ENCODE measurements at places on chromosomes 2 and 18. TPM values are rescaled to one million over a fixed set of nuclear protein-coding genes. Genes with fewer than 3 reads are reported as not detected.

GRCh38 chr2:24824966-24825882 is 32.0 kb downstream of the CENPO start:
- peak; percentile 30 for DNase-seq

TBC1D8 gene
- 2.0 TPM for total RNA-seq

GPR17 gene
- total RNA-seq, result not detected

DNA sequence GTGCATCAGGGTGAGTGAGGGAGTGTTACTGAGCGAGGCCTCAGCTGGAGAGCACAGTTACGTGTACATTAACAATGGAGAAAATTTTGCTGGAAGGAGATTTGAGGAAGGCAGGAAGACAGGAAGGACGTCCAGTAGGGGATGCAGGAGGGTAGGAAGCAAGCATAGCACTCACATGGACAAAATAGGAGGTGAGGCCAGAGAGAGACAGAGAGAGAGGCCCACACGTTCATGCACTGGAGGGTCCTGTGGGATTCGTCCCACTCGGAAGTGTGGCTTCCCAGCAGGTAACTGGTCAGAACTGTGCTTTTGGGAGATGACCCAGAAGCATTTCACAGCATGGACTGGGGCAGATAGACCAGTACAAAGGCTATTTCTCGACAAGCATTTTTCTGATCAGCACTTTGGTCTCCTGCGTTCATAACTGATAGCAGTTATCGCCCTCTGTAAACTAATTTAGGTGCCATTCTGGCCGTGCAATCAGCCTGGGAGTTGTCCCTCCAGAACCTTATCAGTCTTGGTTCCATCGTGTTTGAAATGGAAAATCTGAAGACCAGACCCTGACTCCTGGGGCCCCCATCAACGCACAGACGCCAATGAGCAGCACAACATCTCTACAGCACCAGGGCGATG is 5.7 kb downstream of the LCT start:
- no peak for DNase-seq

- DNase-seq, result no peak
Measured at GRCh38 chr2:118830118-118830517, 17.3 kb downstream of the EN1 start.

DNA sequence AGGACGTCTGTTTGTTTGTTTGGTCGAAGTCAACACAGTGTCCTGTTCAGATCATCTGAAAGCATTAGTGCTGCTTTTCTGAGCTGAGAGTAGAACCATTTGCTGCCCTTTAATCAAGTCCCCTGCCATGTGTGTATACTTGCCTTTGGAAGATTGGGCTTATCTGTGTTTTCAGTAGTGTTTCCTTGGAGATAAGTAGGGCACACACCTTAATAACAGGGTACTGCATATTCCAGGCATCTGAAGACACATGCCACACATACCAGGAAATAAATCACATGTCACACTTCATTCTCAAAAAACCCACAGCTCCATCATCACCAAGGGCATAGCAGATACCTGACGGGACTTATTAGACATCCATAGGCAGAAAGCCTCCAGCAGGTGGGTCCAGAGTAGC is 157.4 kb downstream of the SOX11 start:
- DNase-seq, result no peak

- DNase-seq, result no peak
Measured at GRCh38 chr18:11454040-11454439, 155.4 kb upstream of the SLC35G4 start.

- no peak for DNase-seq
Measured at GRCh38 chr2:28451793-28452533, 43.9 kb upstream of the PLB1 start.

- DNase-seq, result no peak
Measured at GRCh38 chr2:235868645-235869044, 299.5 kb downstream of the GBX2 start.

FBXO36 gene
- 1.1 TPM for total RNA-seq

GRCh38 chr2:239329284-239329971 is 71.4 kb downstream of the HDAC4 start:
- DNase-seq, result no peak

RASGRP3 gene
- total RNA-seq, result 5.5 TPM

- DNase-seq, result no peak
Measured at GRCh38 chr2:80392441-80392840, 87.9 kb upstream of the LRRTM1 start.

DNA sequence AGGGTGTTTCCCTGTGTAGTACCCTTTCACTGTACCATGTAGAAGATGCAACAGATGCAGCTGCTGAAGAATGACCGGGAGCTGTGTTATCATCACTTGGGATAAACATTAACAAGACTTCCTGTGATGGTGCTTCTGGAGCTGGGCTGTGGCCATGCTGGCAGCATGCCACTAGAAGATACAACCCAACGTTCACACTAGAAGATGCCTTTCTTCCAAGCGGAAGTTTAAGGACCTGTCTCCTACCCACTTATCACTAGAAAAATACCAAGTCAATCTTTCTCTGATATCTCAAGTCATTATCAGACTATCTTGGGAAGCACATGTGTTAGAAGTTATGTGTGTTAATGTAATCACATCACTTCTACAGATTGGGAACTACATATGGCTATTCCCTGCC is 953.5 kb downstream of the CNTNAP5 start:
- DNase-seq, result no peak

XDH gene
- total RNA-seq, result not detected

LIPG gene
- total RNA-seq, result 0.45 TPM

- no peak for DNase-seq
Measured at GRCh38 chr2:75342504-75343175, 143.3 kb upstream of the TACR1 start.

DNA sequence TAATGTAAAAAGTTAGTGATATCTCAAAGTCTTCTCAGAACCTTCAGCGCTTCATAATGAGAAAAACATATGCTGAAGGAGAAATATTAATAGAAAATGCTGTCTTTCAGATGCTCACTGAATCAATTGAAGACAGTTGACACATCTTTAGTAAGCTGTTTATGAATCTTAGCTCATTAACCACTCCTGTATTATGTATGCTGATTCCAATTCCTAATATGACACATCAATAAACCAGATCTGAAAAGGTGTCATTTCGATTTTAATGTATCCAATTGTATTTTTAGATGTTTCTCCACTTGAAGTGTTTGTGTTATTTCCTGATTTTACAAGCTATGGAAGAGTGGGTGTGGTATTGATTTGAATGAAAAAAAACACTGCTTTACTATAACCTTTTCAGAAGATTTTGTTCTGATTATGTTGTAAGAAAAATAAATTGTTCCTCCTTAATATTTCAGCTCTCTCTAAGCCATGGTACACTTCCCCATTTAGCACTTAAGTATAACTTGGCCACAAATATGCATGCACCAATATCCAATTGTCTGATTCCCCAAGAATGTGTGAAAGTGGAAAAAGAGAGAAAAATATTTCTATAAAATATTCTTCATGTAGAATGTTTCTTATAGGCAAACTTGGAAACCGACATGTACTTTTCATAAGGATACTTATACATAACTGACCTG is 569.8 kb downstream of the ARHGAP15 start:
- no peak for DNase-seq

GRCh38 chr2:120802867-120803484 is 67.3 kb downstream of the GLI2 start:
- DNase-seq, result no peak

GRCh38 chr18:58612315-58613055 is 16.4 kb downstream of the ALPK2 start:
- DNase-seq, result no peak

FSHR gene
- not detected for total RNA-seq

DNA sequence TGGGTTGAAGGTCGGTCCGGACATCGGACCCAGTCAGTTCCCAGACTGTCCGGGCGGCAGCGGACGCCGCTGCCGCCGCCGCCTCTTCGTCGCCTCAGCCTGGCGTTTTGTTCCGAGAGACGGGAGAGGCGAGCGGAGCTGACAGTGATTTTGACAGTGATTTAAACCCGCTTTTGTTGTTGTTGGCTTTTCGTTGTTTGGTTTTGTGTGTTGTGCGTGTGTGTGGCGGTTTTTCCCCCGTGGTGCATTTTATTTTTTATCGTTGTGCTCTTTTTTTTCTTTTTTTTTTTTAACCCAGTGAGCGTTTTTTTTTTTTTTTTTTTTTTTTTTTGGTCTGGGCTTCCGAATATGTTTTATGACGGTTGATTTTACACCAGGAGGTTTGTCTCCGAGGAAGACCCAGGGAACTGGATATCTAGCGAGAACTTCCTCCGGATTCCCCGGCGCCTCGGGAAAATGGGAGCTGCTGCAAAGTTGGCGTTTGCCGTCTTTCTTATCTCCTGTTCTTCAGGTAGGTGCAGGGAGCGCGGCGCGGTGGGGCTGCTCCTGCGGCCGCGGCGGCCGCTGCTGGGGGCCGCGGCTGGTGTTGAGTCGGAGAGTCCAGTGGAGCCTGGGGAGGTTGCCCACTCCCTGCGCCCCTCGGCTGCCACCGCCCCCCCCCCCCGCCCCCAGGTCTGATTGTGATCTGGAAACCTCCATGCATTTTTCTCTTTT is at the start of gene ACVR2A:
Gene ACVR2A (plus strand): TSS at position 333 of the 714 bp plus-strand sequence. CDS start 124 bp downstream, at position 457.
- no peak for DNase-seq

GRCh38 chr2:120949027-120949956 is 213.6 kb downstream of the GLI2 start:
- no peak for DNase-seq

RAB31 gene
- 0.78 TPM for total RNA-seq

DNA sequence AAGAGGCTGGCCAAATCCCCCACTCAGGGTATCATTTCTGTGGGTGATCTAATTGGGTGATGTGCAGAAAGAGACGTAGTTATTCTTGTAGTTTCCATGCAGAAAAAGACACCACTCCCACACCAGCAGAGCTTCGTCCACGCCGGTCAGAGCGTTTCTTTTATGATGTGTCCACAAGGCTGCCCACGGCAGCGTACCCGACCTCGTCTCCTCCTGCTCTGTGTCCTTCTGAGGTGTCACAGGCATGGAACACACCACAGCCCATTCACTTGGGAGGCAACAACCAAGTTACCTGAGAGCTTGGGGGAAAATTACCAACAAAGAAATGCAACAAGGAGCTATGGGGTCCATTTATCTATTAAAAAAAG is 131.3 kb downstream of the PXDN start:
- DNase-seq, result no peak

GRCh38 chr2:118761771-118762170 is 85.7 kb downstream of the EN1 start:
- no peak for DNase-seq

DNA sequence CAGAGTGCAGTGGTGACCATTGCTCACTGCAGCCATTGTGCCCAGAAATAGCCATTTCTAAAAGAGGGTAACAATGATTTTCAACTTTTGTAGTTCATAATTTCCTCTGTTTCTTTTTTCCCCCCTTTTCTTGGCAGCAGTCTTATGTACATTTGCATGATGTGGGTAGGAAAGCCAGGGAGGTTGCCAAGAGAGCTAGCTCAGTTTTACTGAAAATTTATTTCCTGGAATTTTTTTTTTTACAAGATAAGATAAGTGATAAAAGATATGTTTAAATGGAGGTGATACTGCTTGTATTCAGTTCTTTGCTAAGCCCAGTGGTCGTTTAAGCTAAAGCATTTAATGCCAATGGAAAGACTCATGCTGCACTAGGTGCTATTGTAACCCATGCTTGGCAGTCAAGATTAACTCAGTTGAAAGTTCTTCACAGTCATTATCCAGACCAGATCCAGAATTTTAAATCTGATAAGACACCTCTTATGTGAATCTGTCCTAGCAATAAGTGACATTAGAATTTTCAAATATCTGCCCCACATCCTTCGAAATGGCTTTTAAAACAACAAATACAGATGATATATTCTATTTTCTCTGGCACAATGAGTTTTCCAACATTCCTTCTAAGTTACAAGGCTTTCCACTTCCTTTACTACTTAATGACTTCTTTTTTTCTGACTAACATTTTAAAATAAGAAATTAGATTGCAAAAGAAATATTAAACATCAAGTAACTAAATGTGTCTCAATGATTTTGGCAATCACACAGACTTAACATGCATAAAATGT is 4.4 kb upstream of the ATP8B1 start:
- DNase-seq, result no peak

CELF4 gene
- not detected for total RNA-seq

DNA sequence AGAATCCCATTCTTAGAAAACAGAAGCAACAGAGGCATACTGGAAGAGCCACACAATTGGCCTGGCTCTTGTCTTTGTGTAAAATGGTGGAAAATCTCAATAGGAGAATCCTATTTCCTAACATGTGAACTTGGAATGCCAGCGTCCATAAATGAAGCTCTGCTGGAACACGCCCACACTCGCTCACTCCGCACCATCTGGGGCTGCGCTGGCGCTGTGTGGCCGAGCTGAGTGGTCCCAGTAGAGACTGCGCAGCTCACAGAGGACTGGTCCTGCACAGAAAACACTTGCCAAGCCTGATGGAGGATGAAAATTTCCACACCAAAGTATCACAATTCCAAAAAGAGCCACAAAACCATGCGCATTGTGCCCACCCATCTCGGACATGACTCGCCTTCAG is 56.2 kb downstream of the PXDN start:
- no peak for DNase-seq

UGT1A5 gene
- not detected for total RNA-seq

CFC1 gene
- not detected for total RNA-seq

TUBA3E gene
- total RNA-seq, result not detected

DNA sequence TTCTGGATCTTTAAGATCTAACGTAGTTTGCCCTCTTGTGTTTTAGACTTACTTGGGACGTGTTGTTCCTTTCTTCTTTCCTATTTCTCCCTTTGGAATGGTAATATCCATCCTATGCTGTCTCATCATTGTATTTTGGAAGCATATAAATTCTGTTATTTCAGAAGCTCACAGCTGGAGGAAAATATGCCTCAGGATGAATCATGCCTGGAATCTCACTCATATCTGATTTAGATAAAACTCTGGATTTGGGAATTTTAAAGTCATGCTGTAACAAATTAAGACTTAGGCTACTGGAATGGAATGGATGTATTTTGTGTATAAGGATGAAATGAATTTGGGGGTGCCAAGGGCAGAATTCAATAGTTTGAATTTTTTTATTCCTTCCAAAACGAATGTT is 245.2 kb upstream of the GULP1 start:
- DNase-seq, result no peak

- no peak for DNase-seq
Measured at GRCh38 chr2:191917967-191918651, 71.2 kb upstream of the CAVIN2 start.

- DNase-seq, result no peak
Measured at GRCh38 chr2:168087401-168087800, 160.0 kb downstream of the STK39 start.

DNA sequence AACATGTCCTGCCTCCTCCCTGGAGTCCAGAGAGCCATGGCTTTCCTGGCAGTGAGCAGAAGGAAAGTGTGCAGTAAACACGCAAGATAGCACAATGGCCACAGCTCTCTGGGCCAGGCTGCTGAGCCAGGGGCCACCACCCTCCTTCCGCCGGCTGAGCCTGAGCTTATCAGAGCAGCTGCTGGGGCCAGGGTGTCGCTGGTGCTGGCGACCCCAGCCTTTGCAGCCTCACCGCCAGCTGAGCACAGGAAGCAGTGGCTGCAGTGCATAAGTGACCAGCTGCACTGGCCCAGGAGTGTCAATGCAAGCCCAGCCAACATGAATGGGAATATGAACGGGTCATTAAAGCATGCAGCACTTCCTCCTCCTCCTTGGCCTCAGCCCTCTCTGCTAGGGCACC is 172.0 kb downstream of the ZFP36L2 start:
- DNase-seq, result no peak

GRCh38 chr2:62783679-62784078 is 78.2 kb downstream of the EHBP1 start:
- DNase-seq, result no peak

Data from activated naive CD8-positive, alpha-beta T cell treated with anti-CD3 and anti-CD28 coated beads for 36 hours (primary cell).